Fibroblast of skin of scalp (primary cell): ENCODE measurements at places on chromosomes 4 and X.

- DNase-seq = no peak
Observed at GRCh38 chr4:145843639-145844038, 95.0 kb downstream of the ZNF827 start.

DNA sequence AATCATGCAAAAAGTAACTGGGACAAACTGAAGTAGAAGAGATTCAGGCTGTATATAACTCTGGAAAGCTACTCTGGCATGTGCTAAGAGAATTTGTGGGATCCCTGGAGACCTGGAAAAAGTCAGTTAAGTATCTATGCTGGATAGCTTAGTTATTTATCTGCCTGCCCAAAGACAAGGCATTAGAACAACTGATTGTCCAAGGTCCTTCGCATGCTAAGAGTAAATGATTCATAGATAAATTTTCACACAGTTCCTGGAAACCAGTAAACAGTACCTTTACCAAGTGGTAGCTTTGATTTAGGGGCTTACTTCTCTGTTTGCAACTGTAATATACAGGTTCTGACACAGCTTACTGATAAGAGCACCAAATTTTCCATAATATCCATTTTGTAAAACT, 104.8 kb downstream of the ATP11C start:
- peak; percentile 35 for DNase-seq

DNA sequence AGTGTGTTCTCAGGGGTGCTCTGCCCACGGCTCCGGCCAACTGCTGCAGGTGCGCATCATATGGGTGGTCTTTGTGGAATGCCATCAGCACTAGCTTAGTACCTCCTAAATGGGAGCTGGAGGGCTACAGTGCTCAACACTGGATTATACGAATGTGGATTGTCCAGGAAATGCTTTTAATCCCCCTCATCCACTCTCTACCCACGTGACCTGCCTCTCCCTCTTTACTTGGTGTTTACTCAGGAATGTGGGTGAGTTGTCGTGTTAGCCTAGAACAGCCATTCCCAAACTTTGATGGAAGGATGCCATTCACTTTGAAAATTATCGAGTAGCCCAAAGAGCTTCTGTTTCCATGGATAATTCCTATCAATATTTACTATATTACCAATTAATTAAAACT, 150.8 kb downstream of the PTTG2 start:
- no peak for DNase-seq

DNA sequence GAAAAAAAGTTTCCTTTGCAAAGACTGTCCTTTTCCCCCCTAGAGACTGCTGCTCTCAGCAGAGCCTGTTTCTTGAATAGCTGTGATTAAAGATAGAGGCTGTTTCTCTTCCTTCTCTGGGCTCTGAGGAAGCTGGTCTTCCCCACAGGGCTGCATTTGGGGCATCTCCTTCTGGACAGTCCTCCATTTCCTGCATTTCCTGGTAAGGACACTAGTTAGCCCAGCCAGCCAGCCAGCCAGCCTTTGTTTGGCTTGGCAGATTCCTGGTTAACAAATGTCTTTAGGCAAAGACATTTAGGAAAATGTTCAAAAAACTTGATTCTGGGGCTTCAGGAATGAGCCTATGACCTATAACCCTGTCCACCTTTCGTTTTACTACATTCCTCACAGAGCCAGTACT, 34.0 kb upstream of the PLAC1 start:
- no peak for DNase-seq

- peak; percentile 45 for DNase-seq
Observed at GRCh38 chrX:19017271-19017670, 33.4 kb upstream of the PHKA2 start.

GRCh38 chrX:18174971-18175370, 45.7 kb downstream of the BEND2 start:
- DNase-seq = no peak

DNA sequence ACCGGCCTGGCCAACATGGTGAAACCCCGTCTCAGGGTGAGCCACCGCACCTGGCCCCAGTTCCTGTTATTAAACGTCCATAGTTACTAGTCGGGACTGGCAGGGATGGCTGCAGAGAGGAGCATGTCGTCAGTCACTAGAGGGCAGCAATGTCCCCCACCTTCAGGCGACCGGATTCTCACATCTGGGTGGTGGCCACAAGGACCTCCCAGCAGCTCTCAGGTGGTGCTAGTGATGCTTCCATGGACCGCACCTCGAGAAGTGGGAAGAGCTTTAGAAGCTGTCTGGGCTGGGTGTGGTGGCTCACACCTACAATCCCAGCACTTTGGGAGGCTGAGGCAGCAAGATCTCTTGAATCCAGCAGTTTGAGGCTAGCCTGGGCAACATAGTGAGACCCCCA, 13.3 kb upstream of the IL3RA start:
- peak; percentile 13 for DNase-seq

DNA sequence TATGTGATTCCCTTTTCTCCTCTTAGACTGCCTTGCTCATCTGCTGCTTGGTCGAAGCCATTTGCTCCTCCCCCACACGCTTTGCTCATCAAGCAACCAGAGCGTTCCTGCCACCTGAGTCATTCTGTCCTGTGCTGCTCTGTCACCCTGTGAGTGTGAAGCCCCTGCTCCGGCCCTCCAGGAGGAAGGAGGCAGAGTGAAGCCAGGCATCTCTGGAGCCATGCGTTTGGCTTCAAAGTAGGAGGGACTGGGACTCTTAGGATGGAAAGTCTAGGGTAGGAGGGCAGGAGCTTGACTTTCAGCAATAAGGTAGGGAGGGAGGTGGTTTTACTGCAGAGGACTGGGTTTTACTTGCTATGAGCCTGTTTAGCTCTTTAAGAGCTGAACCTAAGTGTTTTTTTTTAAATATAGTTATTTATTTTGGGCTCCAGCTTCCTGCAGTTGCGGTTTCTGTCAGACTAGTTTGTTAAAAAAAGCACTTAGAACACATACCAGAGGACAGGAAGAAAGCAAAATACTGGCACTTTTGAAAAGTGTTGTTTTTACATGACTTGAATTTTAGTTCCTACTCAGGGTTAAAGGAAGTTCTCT, 63.6 kb downstream of the SPINK2 start:
- peak; percentile 95 for DNase-seq

DNA sequence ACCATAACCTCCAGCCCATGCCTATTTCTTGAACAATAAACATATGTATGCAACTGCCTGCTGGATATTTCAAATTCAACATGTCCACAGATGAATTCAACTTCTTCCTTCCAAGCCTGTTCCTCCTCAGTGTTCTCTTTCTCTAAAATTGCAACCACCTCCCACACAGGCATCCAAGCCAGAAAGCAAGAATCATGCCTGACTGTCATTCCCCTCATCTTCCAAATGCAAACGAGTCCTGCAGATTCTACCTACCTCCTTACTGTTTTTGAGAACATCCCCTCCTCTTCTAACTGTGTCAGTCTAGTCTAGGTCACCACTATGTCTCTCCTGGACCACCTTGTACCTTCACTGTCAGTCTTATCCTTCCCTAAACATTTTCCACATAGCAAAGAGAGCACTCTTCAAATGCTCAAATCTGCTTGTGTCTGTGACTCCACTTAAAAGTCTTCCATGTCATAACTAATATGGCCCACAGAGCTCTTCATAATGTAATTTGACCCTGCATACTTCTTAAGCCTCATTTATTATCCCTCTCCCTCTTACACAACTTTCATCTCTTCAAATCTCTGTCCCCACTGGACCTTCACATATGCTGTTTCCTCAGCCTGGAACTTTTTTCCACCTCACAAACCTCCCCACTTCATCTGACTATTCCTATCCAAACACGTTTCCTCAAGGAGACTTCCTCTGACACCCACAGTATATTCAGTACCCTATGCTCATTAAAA, 25.7 kb downstream of the MAPK10 start:
- DNase-seq = no peak

DNA sequence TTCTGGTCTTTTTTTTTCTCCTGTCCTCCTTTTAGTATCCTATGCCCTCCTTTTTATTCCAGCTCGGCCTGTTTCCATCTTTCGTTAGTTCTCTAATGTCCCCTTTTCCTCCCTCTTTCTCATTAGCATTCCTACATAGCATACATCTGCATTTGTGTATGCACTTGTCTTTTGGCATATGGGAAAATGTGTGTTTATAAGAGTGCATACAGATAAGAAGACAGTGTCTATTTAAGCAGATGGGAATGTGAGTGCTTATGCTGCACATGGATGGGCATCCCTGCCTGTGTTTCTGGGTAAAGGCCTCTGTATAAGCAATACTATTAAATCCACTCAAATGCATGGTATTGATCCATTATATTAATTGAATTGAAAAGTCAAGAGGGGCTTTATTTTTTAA, 7.5 kb upstream of the GABRA2 start:
- no peak for DNase-seq

DNA sequence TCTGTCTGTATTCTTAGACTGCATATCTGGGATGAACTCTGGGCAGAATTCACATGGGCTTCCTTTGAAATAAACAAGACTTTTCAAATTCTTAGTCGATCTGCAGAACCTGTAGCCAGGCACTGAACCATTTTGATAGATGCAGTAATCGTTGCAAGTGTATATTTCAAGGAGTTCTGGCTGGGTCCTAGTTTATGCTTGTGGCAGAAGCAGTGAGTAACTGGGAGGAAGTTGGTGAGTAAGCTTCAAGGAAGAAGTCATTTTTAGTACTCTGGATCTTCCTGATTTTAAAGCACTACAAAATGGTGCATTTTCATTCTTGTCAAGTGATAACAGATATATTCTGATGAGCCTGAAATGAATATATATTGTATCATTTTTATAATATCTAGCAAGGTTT, 9.5 kb downstream of the HPRT1 start:
- peak; percentile 8 for DNase-seq

DNA sequence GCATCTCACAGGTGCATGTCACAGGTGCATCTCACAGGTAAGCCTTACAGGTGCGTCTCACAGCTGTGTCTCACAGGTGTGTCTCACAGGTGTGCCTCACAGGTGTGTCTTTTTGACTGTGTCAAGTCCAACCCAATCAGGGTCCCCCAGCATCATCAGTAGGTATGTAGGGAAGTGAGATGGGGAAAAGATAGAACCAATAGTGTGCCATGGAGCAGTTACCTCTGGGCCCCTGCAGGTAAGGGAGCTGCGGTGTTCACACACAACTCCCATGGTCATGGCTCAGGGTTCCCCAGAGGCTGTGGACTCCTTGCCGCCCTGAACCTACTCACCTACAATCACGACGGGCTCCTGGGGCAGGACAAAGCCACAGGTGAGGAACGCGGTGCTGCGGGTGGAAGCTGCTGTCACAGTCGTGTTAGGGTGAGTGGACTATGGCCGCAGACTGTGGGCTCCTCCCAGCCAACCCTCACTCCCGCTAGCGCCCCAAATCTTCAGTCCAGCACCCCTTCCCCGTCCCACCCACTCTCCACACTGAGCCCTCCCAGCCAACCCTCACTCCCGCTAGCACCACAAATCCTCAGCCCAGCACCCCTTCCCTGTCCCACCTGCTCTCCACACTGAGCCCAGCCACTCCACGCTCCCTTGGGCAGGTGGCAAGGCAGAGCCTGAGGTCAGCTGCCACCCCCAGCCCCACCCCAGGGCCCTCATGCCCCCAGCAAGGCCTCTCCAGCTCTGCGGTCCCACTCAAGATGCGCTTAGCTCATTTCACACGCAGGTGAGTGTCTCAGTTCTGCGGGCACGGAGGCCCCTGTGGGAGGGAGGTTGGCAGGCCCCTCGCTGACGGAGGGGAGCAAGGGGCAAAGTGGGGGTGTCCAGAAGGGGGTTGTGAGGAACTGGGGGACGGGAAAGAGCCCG, 2.1 kb upstream of the PDE6B start:
- no peak for DNase-seq

- peak; percentile 24 for DNase-seq
Observed at GRCh38 chr4:40199999-40200874, 3.4 kb downstream of the RHOH start.

DNA sequence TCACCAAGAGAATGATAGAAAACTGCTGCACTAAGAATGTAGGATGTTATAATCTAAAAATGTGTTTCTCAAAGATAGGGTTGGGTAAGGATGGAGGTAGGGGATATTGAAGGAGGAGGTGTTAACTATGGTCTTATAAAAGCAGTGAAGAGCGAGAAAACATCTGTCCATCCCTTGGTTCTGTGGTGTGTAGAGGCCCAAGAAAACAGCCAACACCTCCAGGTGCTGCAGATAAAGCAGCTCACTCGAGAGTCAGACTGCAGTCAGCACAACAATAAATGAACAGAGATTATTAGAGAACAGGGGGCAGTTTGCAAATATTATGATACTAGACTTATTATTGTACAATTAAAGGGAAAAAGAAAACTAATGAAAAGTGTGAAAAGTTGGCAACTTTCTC, 141.5 kb downstream of the CAMK2D start:
- no peak for DNase-seq

DNA sequence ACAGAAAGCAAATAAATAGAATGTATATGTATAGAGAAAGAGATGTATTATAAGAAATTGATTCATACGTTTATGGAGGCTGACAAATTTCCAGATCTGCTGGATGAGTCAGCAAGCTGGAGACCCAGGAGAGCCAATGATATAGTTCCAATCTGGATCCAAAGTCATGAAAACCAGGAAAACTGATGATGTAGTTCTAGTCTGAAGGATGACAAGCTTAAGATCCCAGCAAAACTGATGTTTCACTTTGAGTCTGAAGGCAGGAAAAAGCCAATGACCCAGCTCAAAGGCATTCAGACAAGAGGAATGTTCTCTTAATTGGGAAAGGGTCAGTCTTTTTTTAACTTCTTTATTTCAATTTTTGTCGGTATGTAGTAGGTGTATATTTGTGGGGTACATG, 102.6 kb downstream of the LHFPL1 start:
- no peak for DNase-seq

DNA sequence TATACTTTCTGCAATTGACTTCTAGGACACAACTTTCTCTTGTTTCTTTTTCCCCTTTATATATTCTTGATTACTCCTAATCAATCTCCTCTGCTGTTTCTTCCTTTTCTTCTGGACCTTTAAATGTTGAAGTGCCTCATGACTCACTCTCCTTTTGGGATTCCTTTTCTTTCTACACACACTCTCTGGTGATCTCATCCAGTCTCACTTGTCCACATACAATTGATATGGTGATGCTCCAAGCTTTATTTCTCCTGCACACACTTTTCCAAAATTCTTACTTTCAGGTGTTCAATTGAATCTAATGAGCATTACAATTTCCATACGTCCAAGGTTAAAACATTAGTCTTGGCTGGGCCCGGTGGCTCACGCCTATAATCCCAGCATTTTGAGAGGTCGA, 794.8 kb upstream of the EPHA5 start:
- peak; percentile 38 for DNase-seq

DNA sequence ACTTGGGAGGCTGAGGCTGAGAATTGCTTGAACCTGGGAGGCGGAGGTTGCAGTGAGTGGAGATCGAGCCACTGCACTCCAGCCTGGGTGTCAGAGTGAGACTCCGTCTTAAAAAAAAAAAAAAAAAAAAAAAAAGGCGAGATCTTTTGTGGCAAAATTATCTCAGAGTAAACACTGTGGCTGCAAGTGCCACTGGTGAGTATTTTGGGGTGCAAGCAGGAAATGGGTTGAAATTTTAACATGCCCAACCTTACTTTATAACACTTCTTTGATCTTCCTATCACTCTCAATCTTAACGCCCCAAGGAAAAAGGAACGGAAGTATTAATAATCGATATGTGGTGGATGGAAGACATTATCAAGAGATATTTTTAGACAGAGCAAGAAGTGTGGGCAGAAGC, 32.1 kb downstream of the SLC34A2 start:
- DNase-seq = no peak

- DNase-seq = no peak
Observed at GRCh38 chr4:86356425-86357210, 3.2 kb downstream of the MAPK10 start.
